Inflammatory macrophage treated with lipopolysaccharide for 1 hour (primary cell): ENCODE measurements at places on chromosomes 1 and 21.

DNA sequence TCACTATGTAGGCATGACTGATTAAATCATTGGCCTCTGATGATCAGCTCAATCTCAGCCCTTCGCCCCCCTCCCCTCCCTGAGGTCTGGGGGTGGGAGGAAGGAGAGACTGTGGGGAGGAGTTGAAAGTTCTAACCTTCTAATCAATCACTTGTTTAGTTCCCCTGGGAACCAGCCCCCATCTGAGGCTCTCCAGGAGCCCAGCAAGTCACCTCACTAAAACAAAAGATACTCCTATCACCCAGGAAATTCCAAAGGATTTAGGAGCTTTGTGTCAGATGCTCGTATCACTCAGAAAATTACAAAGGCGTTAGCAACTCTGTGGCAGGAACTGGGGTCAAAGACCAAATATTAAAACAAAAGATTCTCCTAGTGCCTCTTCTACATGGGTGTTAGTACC lies 21.6 kb downstream of the SYF2 start:
- DNase-seq, result no peak

- DNase-seq, result no peak
Observed at GRCh38 chr1:50237056-50237455, 128.3 kb downstream of the ELAVL4 start.

GRCh38 chr1:20993716-20994575 lies 182.8 kb downstream of the EIF4G3 start:
- no peak for DNase-seq

- DNase-seq, result no peak
Observed at GRCh38 chr1:94757931-94758330, 62.2 kb upstream of the SLC44A3 start.

DNA sequence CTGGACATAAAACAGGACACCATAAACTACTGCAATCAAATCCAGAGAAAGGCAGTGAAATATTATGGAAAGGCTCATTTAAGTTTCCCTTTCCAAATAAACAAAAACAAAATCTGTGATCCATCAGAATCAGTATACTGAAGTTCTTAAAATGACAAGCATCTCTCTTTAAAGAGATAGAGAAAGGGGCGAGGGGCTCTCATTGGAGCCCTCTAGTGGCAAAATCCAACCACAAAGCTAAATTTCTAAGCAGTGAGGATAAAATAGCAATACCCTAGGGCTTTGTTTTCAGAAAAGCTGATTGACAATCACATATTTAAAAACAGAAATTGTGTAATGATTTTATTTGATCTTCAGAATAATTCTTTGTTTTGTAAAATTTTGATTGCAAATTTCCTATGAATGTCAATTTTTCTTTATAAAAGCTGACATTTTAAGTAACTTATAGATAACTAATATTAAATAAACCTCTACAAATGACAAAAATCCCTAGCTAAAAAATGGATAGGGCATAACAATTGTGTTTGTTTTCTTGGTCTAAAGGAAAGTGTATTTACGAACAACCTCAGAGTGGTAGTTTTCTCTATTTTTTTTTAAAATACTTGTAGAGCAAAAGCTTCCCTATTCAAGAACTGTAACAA lies 138.2 kb downstream of the COL24A1 start:
- DNase-seq, result peak; percentile 66

DNA sequence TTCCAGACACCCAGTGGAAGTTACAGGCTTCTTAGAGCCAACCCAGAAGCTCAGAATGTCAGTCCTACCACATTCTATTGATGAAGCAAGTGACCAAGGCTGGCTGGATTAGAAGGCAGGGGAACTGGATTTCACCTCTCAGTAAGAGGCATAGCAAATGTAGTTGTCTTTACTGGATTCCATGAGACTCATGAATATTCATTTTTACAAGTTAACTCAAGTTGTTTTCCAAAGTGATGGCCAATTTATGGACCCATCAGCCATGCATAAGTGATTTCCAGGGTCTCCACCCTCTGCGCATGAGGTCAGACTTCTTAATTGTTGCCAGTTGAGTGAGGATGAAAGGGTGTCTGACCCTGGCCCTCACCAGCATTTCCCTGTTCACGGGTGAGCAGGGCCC lies 426.8 kb upstream of the VAMP3 start:
- no peak for DNase-seq

GRCh38 chr1:161179698-161180097 lies 2.4 kb upstream of the B4GALT3 start:
- DNase-seq, result no peak

DNA sequence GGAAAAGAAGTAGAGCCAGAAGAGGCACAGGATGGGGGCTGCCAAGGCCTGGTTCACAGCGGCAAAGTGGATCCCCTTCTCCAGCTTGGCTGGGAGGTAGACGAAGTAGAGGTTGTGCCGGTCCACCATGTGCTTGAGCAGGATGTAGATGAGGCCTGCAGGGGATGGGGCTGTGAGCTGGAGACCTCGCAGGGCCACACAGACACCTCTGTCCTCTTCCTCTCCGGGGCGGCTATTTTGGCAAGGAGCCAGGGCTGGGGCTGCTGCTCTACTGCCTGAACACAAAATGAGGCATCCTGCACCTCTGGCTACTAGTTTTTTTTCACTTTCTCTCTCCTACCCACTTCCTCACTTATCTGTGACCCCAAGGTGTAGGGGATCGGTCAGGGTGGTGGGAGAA lies 32.3 kb downstream of the TMEM63A start:
- no peak for DNase-seq

DNA sequence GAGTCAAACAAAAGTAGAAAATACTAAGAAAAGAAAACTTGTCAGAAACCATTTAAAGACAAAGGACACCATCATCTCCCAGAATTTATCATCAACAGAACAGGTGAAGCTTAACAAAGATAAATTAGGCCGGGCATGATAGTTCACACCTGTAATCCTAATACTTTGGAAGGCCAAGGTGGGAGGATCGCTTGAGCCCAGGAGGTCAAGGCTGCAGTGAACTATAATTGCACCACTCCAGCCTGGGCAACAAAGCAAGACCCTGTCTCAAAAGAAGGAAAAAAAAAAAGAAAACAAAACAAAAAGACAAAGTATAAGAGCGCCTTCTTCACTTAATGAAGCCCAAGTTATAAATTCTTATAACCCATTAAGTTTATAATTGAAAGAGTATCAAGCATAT lies 25.6 kb downstream of the RERE start:
- DNase-seq, result no peak

DNA sequence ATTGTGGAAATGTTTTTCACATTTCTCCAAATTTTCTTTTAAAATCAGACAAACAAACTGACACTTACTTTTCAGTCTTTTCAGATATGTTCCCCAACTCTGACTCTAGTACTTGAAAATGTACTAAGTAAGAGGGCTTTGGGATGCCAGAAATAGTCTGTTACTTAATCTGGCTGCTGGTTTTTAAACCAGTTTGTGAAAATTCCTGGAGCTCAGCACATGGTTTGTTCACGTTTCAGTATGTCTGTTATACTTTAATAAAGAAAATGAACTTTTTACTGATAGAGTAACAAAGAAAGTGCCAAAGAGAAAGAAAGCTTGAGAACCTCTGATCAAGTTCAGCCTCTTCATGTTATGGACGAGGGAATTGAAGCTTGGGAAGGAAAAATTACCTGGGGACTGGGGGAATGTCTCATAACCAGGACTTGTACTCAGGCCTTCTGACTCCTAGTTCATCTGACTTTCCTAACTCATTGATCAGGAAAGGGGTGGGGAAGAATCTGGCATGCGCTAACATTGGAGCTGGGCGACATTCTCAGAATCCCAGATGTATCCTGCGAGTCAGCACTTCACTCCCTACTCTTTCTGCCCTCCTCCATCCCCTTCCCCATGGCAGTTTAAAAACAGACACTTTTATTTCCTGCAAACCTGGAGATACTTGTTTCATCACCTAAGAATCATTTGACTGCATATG lies 30.8 kb upstream of the DNAJC6 start:
- DNase-seq, result no peak

DNA sequence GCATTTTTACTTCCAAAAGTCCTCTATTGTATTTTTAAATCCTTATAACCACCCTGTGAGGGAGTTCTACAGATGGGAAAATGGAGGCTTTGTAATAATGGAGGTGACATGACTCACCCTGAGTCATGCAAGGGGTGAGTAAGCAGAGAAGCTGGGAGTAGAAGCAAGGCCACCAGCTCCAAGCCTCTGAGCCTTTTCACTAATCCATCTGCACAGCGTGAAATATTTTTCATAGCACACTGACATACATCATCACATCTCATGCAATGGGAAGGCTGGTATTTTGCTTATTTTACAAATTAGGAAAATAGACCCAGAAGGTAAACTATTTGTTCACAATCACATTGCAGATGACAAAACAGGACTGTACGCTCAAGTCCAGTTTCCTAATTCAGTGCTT lies 96.9 kb downstream of the KCNH1 start:
- no peak for DNase-seq
